ENCODE measurements at places on chromosomes 6 and 20.
A peak's percentile ranks its signal among the peaks of the same experiment; 100 is the strongest.

GRCh38 chr6:111844376-111844775, 28.9 kb downstream of the FYN start:
- DNase-seq: peak; percentile 33

- DNase-seq: no peak
Observed at GRCh38 chr6:85449388-85449817, 480 bp upstream of the NT5E start.

- no peak for DNase-seq
Observed at GRCh38 chr6:155396605-155397004, 59.0 kb downstream of the NOX3 start.

GRCh38 chr20:62792182-62792939, 3.9 kb upstream of the MRGBP start:
- no peak for DNase-seq

DNA sequence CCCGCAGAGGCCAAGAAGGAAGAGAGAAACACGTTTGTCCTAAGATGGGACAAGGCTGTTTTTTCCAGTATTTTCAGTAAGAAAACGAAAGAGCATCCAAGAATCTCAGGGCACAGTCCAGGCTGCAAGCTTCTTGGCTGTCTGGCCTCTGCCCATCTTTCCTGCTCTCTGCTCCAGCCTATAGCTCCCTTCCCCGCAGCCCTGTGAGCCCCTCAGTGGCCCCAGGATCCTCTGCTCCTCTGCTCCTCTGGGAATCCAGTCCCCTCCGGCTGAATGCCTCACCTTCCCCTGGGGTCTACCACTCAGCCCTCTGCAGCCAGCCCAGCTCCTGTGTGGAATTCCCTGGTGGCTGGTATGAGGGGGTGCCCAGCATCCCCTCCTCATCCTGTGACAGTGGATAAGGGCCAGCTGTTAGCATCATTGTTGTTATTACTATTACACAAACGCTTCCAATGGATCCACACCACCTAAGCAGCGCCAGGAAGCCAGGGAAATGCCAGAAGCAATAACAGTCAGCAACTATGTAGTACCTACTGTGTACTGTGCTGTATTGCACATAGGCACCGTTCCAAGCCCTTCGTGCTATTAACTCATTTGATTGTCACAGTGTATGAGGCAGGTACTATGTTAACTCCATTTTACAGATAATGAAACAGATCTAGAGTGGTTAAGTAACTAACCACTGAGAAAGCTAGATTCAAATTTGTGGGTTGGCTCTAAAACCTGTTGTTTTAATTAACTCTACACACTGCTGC, 60.3 kb upstream of the PTPN1 start:
- DNase-seq: no peak

DNA sequence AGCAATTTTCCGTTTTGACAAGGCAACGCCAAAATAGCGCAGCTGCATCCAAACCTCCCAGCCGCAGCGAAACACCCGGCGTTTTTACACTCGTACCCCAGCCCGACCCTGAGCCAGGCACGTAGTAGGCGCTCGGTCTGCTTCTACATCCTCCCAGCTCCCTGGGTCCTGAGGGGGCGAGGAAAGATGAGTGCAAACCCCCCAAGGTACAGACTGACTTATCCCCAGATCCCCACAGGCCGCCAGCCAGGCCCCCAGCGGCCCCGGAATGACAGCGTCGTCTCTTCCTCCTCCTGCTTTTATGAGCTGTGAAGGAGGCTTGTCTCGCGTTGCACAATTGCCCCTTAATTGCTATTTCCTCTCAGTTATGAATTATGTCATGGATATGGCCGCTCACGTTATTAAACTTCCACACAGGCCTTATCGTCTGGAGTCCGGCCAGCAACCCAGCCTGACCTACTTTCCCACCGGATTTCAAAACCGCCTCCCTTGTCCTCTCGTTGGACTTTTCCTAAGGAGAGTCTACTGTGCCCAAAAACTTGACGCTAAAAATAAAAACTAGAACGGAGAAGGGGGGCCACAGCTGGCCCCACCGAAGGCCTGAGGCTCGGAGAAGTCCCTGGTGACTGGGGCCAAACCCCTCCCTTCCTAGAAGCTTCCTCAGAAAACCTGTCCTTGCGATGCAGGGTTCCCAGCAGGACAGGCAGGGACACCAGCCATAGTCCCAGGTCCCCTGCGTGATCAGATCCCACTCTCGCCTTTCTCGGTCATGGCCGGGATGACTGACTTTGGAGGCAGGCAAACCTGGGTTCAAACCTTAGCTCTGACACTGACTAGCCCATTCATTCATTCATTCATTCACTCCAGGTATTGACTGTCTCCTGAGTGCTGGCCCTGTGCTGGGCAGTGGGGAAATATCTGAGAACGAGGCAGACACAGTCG, 130.9 kb upstream of the PTPN1 start:
- DNase-seq: peak; percentile 60

GRCh38 chr6:31468311-31468710, 29.6 kb upstream of the MICB start:
- peak; percentile 33 for DNase-seq

Measured in hematopoietic multipotent progenitor cell treated with erythropoietin and hydrocortisone succinate and interleukin-3 and kit ligand, for 6 days (in vitro differentiated cells).